ENCODE measurements at places on chromosomes 2 and 18.

DNA sequence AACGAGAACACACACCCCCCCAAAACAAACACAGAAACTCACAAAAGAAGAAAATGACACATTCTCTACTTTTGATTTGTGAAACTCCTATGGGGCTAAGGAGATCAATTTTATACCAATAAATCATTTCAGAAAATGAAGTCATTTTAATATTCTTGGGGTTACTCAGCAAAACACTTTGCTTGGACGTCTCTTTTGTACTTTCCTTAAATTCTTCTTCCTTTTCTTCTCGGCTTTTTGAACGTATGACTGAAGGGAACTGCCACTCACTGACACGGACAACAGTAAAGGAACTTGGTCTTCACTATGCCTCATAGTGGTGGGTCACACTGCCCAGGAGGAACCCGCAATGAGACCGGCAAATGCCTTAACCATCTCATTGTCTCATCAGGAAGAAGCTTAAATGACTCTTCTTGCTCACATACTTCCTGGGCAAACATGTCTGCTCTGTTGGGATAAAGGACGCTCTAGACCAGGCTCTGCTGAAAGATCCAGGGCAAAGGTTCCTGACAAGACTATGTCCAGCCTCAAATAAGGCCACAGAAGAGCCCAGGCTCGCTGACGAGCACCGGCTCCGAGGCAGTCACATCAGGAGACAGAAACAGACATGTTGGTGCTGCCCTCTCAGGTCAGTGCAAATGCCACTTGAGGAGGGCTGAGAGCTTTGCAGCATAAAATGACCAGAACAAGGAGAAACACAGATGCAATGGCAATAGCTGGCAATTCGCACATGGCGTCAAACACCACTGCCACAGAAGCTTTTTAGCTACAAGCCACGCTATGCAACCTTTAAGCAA lies 205.5 kb downstream of the TGIF1 start:
- DNase-seq, result no peak

DNA sequence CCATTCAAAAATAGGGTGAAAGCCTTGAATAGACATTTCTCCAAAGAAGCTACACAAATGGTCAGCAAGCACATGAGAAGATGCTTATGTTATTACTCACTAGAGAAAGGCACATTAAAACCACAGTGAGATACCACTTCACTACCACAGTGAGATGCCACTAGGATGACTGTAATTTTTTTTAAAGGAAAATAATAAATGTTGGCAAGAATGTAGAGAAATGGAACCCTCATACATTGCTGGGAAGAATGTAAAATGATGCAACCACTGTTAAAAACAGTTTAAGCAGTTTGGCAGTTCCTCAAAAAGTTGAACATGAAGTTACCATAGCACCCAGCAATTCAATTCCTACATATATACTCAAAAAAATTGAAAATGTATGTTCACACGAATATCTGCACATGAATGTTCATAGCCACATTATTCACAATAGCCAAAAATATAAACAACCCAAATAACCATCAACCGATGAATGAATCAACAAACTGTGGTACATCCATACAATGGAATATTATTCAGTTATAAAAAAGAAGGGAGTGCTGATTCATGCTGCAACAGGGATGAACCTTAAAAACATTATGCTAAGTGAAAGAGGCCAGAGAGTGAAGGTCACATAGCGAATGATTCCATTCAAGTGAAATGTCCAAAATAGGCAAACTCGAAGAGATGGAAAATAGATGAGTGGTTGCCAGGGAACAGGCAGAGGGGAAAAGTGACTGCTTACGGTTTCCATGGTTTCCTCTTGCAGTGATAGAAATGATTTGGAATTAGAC lies 156.2 kb upstream of the NDUFV2 start:
- DNase-seq, result no peak

- no peak for DNase-seq
Observed at GRCh38 chr18:37537868-37538525, 27.6 kb downstream of the CELF4 start.

DNA sequence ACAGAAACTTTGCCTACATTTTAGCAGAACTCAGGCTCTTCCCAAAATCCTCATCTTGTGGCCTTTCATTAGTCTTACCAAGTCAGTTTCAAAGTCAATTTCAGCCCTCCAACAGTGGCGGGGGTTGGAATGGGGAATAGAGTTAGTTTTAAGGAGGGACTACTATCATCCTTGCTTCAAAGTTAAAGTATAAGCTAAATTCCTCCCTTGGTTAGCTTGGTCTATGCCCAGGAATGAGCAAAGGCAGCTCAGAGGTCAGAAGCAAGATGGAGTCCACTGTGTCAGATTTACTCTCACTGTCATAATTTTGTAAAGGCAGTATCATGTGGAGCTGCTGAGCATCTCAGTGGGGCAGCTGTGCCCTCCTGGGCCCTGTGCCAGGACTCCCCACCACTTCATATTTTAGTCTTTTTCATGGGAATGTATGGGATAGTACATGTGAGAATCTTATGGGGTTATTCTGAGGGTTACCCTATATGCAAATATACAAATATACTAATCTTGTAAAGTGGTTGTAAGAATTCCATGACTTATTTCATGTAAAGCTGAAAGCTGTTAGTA lies 145.2 kb upstream of the MMADHC start:
- DNase-seq, result no peak

DNA sequence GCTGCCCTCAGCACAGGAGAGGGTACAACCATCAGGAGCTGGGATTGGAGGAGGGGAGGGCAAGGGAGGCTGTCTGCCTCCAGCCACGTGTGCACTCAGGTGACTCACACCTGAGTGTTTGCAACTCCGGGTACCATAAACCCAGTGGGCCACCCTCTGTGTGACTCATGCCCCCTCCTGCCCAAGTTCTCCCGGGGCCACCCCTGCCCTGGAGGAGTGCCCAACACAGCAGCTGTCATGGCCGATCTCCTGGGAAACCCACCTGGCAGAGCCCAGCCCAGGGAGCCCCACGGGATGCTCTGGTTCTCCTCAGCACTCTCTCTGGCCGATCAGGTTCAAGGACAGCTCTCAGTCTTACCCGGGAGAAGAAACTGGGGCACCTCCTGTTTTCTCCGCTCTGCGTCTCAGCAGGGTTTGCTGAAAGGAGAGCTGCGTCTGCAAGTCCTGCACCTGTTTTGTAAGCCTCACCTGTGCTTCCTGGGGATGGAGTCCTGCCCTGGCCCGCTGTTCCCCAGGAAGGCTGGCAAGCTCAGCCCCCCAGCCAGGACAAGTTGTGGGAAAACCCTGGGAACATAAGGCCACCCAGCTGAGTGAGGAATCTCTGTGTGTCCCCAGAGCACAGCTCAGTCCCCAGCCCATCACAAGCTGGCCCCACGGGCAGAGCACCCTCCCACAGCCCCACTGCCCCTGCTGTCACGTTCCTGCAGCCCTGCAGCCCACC lies 44.0 kb upstream of the UBE2F start:
- no peak for DNase-seq

- no peak for DNase-seq
Observed at GRCh38 chr2:188130317-188130716, 161.4 kb upstream of the GULP1 start.

DNA sequence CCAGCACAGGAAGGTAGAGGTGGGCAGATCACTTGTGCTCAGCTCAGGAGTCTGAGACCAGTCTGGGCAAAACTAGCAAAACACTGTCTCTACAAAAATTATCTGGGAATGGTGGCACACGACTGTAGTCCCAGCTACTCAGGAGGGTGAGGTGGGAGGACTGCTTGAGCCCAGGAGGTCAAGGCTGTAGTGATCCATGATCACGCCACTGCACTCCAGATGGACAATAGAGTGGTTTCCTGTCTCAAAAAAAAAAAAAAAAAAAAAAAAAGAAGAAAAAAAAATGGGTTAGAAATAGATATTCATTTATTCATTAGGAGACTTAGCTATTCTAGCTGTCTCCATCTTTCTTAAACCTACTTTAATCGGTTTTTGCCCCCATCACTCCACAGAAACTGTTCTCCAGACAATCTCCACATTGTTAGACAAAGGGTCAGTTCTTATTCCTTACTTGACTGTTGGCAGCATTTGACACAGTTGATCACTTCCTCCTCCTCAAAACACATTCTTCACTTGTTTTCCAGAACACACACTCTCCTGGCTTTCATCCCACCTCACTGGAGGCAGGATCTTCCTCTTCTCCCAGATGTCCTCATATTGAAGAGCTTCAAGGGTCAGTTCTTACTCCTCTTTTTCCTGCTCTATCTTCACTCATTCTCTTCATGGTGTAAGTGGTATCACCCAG lies 103.1 kb downstream of the DTNB start:
- DNase-seq, result no peak

GRCh38 chr2:157419031-157419575 lies 24.8 kb downstream of the CYTIP start:
- DNase-seq, result no peak

DNA sequence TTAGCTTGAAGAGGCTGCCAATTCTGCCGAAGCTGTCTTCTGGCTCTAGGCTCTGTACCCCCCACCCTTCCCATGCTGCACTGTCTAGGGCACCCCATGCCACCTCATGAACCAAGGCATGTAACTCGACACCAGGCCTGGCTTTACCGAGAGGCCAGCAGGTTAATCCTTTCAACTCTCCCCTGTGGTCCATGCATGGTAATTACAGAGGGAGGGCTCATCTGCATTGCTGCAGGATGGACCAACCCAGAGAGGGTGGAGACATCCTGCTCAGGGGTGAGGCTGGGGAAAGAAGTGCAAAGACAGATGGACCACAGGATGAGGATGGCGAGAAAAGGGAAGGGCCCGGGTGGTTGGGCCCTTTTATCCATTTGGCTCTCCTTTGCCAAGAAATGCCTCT lies 65.8 kb downstream of the KCTD1 start:
- peak; percentile 7 for DNase-seq

- peak; percentile 80 for DNase-seq
Observed at GRCh38 chr2:7007846-7008741, 90.9 kb downstream of the RNF144A start.

DNA sequence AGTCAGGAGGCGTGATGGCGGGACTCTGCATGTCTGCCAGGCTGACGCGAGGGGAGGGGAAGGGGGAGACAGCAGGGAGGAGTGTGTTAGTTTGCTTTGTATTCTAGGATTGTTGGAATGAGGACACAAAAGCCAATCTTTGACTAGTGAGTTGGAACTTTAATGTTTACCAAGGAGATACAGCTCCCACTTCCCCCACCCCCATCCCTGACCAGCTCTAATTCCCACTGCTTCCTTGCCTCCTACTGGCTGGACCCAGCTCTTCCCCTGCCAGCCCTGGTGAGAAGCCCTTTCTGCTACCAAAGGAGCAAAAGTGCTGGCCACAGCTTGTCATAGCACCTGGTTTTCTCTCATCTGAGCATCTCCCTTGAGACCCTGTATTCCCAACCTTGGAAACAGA lies 84.5 kb downstream of the CELF4 start:
- DNase-seq, result no peak

DNA sequence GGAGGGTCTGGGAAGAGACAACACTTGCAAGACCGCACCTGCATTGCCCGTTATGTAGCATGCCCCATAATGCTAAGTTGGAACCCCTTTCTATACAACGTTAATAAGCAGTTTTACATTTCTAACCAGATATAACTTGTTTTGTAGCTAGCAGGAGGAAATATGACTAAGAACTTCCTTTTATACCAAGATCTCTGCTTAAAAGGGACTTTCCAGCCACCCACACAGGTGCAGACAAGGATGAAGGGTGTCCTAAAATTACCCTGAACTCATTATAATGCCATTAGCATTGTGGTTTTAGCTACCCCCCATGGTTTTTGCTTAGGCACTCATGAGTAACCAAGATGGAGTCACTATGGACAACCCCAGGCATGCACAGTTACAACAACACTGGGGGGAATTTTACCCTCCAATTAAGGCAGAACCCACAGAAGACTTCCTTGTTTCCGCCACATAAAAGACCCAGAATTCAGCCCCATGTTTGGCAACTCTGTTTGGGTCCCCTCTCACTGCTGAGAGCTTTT lies 362.8 kb downstream of the CBLN2 start:
- DNase-seq, result no peak

DNA sequence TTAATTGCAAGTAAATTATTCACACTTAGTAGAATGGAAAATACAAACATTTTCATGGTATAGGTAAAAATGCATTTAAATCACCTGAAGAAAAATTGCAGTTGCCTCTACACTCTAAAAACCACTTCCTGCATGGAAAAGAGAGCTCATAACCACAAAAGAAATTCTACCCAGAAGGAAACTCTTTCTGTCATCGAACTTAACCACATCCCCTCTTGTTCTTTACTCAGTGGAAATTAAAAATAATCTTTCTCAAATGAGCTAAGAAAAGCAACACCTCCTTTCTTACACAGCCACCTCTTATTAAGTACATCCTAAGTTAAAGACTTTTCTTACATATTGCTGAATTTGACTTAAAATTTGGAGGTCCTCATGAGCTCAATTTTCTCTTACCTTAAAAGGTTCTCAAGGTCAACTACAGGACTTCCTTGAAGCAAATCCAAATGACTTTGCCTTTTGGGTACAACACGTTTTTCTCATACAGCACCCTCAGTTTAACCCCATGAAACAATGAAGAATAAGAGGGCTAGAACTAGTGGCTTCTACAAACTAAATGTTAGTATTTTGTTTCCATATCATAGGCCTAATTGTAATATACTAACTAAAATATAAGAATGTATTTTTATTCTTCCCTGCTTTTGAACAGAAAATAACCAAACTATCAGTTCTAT lies 109.1 kb upstream of the CRIM1 start:
- no peak for DNase-seq

GRCh38 chr18:13625843-13626543 lies 100.4 kb downstream of the FAM210A start:
- DNase-seq, result no peak

Data from T1000 (cell line).